Left renal pelvis (tissue), 4 donors: ENCODE measurements at places on chromosomes 16 and 17. TPM values are rescaled to one million over a fixed set of nuclear protein-coding genes. Genes with fewer than 3 reads are reported as not detected.

PRKAR1A gene
- 337 TPM for polyA plus RNA-seq

- DNase-seq: no peak
Measured at GRCh38 chr17:57319806-57320205, 63.5 kb downstream of the MSI2 start.

DNA sequence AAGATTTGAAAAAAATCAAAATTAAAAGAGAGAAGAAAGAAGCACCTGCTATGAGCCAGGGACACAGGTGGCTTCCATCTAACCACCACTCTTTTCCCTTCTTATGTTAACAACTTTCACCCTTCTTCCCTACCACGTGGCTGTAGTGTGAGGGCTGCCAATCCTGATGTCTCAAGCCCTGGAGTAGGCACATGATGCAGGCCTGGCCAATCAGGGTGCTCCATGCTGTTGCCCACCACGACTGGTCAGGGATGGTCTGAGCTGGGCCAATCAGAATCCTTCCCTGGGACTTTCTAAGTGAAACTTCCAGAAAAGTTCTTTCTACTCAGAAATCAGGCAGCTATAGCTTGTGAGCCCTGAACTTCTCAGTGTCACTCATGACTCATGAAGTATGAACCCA, 140.7 kb downstream of the SDK2 start:
- DNase-seq: no peak

TANGO6 gene
- polyA plus RNA-seq: 7.7 TPM

DNA sequence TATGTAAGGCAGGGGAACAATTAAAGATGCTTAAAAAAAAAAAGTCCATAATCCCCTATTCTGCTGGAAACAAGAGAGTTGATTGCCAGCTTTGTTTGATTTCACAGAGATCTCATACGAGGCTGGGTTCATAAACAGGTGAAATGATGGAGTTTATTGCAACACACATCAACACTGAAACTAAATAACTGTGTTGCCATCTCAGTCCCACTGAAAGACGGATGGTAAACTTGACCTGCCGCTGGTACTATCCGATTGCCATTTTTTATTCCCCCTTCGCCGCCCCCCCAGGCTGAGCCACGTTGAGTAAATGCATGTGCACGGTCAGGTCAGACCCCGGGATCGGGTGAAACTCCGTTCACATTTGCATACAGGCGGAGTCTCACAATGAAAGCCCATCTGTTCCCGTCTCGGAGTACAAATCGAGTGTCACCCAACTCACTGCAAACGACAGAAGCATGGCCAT, 119.2 kb downstream of the SKAP1 start:
- peak; percentile 79 for DNase-seq

KCNH4 gene
- polyA plus RNA-seq: 0.05 TPM

- DNase-seq: no peak
Measured at GRCh38 chr16:82157534-82157812, 12.6 kb downstream of the MPHOSPH6 start.

DNA sequence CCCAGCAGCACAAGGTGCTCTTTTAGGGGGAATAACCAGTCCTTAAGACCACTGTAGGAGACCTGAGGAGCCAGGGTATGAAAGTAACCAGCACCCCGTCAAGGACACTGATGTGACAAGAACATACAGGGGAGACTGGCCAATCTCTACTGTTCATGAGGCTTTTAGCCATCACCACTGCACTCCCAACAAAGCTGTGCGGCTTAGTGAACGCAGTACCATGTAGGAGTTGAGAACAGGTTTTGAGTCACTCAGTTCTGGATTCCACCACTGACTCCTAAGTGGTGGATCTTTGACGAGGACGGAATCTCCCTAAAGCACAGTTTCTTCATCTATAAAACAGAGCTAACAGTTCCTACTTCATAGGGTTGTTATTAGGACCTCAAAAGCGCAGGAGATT, 26.8 kb downstream of the COG4 start:
- no peak for DNase-seq

PLA2G10 gene
- polyA plus RNA-seq: 0.24 TPM
